ENCODE measurements at places on chromosomes 7 and 10. TPM values are rescaled to one million over a fixed set of nuclear protein-coding genes. Genes with fewer than 3 reads are reported as not detected.
A peak's percentile ranks its signal among the peaks of the same experiment; 100 is the strongest.

EPHA1 gene
- 109 TPM for total RNA-seq

FAM131B gene
- total RNA-seq: 18.5 TPM

GRCh38 chr10:110859973-110860376 is 11.8 kb upstream of the PDCD4 start:
- no peaks in the 10 kb centered on the region for H3K27me3 ChIP-seq
- no peak for DNase-seq
- H3K4me1 ChIP-seq: no peaks in the 10 kb centered on the region
- H3K4me3 ChIP-seq: no peak overlapping the region
- no peaks in the 10 kb centered on the region for H3K36me3 ChIP-seq
- H3K27ac ChIP-seq: no peak overlapping the region

DNA sequence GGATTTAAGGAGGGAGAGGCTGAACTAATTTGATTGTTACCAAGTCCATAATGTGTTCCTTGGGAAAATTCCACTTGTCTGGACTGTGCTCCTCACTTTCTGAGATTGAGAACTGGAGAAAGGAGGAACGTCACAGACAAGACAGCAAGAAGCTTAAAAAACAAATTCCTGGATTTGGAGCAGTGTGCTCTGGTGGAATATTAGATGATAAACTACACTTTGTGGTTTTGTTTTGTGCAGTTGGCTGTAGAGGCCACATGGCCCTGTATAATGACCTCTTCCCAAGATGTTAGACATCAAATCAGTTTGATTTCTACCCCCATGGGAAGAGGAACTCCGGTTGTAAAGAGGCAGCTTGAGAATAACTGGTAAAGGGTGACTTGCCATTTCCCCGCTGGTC is 421.3 kb upstream of the GALNT17 start:
- no peak overlapping the region for H3K4me3 ChIP-seq
- peaks cover 84% of the 10 kb centered on the region for H3K36me3 ChIP-seq
- H3K27ac ChIP-seq: no peak overlapping the region
- H3K27me3 ChIP-seq: no peaks in the 10 kb centered on the region
- peaks cover 16% of the 10 kb centered on the region for H3K4me1 ChIP-seq

GRCh38 chr10:4382811-4383210 is 443.2 kb upstream of the AKR1E2 start:
- DNase-seq: no peak
- no peak overlapping the region for H3K27ac ChIP-seq
- H3K4me1 ChIP-seq: no peaks in the 10 kb centered on the region
- H3K4me3 ChIP-seq: no peak overlapping the region
- H3K36me3 ChIP-seq: no peaks in the 10 kb centered on the region

DNA sequence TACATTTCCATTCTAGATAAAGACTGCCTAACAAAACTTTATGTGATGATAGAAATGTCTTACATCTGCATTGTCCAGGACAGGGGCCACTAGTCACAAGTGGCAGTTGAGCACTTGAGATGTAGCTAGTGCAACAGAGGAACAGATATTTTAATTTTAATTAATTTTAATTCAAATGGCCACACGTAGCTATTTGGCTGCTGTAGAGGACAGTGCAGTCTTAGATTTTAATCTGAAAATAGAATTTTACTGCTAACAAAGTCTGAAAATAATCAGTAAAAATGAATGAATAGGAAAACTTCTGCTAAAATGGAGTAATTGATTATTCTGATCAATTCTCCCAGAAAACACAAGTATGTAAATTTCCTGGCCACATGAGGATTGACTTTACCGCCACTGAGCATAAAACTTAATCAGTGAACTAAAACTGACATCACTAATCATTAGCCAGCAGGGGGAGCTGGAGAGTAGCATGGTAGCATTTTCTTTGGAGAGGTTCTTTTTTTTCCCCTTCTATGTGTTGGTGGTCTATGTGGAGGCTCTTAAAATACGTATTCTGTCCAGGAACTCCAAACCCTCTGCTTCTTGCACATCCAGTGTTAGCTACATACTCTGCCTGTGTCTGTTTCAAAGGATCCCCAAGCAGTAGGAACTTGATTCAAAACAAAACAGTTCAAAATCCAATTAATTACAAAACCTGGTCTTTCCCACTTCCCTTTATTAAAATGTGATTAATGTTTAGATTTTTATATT is 52.1 kb downstream of the TSPAN12 start:
- no peaks in the 10 kb centered on the region for H3K27me3 ChIP-seq
- DNase-seq: peak; percentile 63
- H3K36me3 ChIP-seq: no peaks in the 10 kb centered on the region
- no peak overlapping the region for H3K4me3 ChIP-seq
- H3K4me1 ChIP-seq: no peaks in the 10 kb centered on the region

DNA sequence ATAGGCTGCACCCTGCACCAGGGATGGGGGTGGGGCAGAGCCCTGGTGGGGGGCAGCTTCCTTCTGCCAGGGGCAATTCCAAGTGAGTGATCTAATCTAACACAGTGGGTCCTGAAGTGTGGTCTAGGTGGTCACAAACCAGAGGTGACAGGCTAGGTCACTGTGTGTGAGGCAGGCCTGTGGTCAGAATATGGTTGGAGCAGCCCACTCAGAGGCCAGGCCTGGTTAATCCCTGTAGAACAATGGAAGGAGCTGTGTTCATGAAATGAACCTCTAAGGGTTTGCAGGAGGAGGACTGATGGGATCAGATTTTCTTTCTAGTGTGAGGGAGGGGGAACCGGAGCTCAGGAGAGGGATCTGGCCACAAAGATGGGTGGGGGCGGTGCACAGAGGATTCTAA is 10.0 kb upstream of the TSPAN14 start:
- H3K27me3 ChIP-seq: no peaks in the 10 kb centered on the region
- no peaks in the 10 kb centered on the region for H3K36me3 ChIP-seq
- DNase-seq: no peak
- H3K4me1 ChIP-seq: no peaks in the 10 kb centered on the region
- no peak overlapping the region for H3K4me3 ChIP-seq

DNA sequence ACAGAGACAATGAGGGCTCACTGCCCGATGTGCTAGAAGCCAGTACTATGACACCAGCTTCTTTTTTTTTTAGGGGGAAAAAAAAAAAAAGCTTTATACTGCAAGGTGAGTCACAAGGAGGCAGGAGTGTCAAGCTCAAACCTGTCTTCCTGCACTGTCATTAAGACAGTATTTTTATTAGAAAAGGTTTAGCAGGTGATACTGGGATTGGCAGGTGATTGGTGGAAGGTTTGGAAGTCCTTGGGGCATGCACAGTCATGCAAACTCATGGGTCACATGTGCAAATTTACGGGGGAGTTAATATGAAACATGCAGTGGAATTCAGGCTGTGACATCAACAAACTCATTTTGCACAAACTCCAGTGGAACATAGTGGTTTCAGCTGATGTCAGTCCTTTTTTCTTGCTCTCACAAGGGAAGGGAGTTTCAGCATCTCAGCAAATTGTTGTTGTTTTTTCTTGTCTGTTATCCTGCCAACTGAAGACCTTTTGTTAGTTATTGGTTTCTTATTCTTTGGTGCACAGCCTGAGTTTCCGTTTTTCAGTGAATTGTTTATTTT is 530.6 kb downstream of the ANKRD7 start:
- H3K27ac ChIP-seq: no peak overlapping the region
- no peak overlapping the region for H3K4me3 ChIP-seq
- H3K36me3 ChIP-seq: no peaks in the 10 kb centered on the region
- no peak for DNase-seq

DNA sequence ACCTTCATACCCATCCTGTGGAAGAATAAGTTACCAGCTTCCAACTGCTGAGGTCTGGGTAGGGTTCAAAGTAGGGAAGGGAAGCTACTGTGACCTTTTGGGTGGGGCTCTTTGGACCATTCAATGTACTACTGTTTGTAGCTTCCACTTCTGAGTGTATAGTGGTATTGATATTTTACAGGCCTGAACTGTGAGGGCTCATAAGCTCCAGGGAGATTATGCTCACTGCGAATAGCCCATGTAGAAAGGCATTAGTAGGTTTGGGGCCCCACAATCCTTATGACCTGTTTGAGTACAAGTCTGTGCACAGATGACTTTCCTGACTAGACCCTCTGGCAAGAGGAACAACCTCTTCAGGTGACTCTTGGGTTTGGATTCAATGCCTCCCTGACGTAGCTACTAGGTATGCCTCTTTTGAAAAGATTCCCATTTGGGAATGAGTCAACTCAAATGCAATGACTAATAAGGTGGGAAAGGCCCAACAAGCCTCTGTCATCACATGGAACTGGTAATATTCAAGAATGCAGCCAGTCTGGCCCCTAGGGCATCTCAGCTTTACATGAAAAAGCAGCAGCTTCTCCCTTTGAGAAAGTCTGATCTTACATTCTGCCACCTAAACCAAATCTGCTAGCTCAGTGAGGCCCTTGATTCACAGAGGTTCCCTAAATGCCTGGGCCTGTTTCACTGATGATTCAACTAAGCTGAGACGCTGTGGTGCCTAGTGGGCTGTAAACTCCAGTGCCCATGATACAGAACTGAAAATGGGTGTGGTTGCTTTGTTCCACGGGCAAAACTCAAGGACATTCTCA is 79.8 kb downstream of the ABI1 start:
- H3K36me3 ChIP-seq: no peaks in the 10 kb centered on the region
- H3K27me3 ChIP-seq: no peaks in the 10 kb centered on the region
- peaks cover 13% of the 10 kb centered on the region for H3K4me1 ChIP-seq
- peak overlapping the region; percentile 29 for H3K27ac ChIP-seq
- DNase-seq: peak; percentile 74

GRCh38 chr7:69795932-69796331 is 197.7 kb downstream of the AUTS2 start:
- DNase-seq: no peak
- no peak overlapping the region for H3K4me3 ChIP-seq
- H3K36me3 ChIP-seq: no peaks in the 10 kb centered on the region
- no peaks in the 10 kb centered on the region for H3K27me3 ChIP-seq

DNA sequence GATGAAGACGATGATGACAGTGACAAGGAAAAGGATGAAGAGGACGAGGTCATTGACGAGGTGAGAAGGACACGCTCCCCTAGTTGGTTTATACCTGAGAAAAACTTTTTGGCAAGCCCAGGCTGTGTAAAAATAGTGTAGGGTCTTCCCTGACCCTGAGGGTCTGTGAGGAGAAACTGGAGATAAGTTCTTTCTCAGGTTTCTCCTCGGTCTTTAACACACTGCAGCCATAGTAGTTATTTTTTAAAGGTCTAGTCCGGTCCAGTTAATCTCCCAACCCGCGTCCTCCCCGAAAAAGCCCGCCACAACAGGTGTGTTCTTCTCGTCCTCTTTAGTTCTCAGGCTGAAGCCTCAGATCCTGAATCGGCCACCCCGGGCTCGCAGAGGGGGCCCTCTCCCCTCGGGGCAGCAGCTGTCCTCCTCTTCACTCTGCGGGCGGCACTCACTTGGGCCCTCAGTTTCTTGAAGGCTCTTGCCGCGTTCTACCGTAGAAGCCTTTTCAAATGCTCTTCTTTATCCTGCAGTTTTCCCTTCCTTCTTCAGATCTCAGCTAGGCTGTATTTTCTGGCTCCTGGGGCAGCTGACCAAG is 411 bp downstream of the BCCIP start:
- no peaks in the 10 kb centered on the region for H3K27me3 ChIP-seq
- no peak overlapping the region for H3K27ac ChIP-seq
- H3K4me1 ChIP-seq: 0 out of 2 replicates have a peak, but pooled peaks cover 2% of the 10 kb centered on the region

- H3K36me3 ChIP-seq: no peaks in the 10 kb centered on the region
- H3K4me1 ChIP-seq: no peaks in the 10 kb centered on the region
- DNase-seq: no peak
- no peak overlapping the region for H3K4me3 ChIP-seq
- no peak overlapping the region for H3K27ac ChIP-seq
Observed at GRCh38 chr10:3196958-3197347, 24.4 kb upstream of the PITRM1 start.

GRCh38 chr10:69317175-69317604 is 38.9 kb downstream of the HK1 start:
- no peaks in the 10 kb centered on the region for H3K27me3 ChIP-seq
- no peaks in the 10 kb centered on the region for H3K36me3 ChIP-seq
- no peak overlapping the region for H3K27ac ChIP-seq
- H3K4me3 ChIP-seq: peak overlapping the region; percentile 96
- DNase-seq: peak; percentile 62

GRCh38 chr10:122267849-122268737 is 3.0 kb upstream of the BTBD16 start:
- DNase-seq: peak; percentile 74
- peaks cover 5% of the 10 kb centered on the region for H3K36me3 ChIP-seq
- no peaks in the 10 kb centered on the region for H3K27me3 ChIP-seq
- no peaks in the 10 kb centered on the region for H3K4me1 ChIP-seq
- H3K27ac ChIP-seq: no peak overlapping the region
